ENCODE measurements at places on chromosomes 6 and 20.

GRCh38 chr6:15937602-15938001, 191.3 kb upstream of the MYLIP start:
- no peak for DNase-seq

- peak; percentile 66 for DNase-seq
Measured at GRCh38 chr6:17381424-17382147, 11.8 kb upstream of the CAP2 start.

DNA sequence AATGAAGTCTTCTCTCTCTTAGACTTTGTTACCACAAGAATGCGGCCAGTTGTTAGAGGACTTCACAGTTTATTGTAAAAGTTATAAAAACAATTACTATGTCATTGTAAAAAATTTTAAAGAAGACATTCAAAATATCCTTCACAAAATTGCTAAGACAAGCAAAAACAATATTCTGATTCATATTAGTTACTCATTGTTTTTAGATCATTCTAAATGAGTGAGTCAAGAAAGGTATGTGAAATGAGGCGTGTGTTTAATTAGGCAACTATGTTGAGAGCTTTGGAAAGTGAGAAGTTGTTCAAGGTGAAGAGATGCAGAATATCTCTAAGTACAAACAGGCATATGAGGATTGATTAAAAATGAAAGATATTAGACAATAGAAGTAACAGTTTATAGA, 875.3 kb downstream of the EYS start:
- no peak for DNase-seq

- DNase-seq: peak; percentile 57
Measured at GRCh38 chr6:43076464-43077332, 584 bp downstream of the PTK7 start.

GRCh38 chr20:48607544-48607865, 220.3 kb downstream of the PREX1 start:
- no peak for DNase-seq

GRCh38 chr6:62613928-62614327, 327.9 kb upstream of the KHDRBS2 start:
- DNase-seq: no peak

- DNase-seq: no peak
Measured at GRCh38 chr6:100452998-100453397, 11.7 kb downstream of the SIM1 start.

DNA sequence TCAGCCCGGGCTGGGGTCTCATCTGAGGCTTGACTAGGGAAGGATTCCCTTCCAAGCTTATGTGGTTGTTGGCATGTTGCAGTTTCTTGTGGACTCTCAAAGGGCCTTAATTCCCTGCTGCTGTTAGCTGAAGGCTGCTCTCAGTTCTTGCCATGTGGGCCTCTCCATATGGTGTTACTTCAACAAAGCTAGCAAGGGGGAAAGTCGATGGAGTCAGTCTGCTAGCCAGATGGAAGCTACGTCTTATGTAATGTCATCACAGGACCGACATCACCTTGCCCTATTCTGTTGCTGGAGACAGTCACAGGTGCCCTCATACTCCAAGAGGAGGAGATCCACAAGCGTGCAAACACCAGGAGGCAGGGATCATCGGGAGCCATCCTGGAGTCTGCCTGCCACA, 43.3 kb upstream of the ARMC2 start:
- DNase-seq: no peak

GRCh38 chr6:46933751-46934150, 12.0 kb upstream of the ADGRF5 start:
- DNase-seq: no peak

GRCh38 chr6:128532136-128532535, 11.7 kb upstream of the PTPRK start:
- no peak for DNase-seq

- peak; percentile 26 for DNase-seq
Measured at GRCh38 chr6:105442369-105442768, 39.5 kb upstream of the PREP start.

DNA sequence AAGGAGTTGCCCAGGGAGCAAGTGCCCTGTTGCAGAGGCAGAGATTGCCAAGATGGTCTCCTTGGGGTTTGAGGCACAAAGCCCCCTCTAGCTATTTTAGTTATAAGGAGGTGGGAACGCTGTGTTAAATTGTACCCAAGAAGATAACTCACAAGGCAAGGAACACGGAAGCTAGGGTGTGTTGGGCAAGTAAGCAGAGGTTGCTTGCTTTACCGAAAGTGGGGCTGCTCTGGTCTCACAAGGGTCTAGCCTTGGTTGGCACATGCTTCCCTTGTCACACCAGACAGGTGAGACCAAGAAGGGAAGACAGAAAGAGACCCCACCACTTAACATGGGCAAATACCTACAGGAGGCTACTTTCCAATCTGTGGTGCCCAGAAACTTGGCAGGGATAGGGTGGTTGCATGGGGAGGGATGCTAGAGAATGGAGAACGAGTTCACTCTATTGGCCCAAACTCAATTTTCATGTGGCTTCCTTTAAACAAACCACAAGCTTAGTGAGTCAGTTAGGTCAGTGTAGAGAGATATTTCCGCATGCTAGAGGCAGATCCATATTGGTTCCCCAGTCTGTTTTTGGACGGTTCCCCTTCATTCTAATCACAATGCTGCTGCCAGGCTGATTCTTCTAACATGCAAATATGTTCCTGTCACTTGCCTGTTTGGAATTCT, 42.4 kb downstream of the PLAGL1 start:
- DNase-seq: peak; percentile 71

DNA sequence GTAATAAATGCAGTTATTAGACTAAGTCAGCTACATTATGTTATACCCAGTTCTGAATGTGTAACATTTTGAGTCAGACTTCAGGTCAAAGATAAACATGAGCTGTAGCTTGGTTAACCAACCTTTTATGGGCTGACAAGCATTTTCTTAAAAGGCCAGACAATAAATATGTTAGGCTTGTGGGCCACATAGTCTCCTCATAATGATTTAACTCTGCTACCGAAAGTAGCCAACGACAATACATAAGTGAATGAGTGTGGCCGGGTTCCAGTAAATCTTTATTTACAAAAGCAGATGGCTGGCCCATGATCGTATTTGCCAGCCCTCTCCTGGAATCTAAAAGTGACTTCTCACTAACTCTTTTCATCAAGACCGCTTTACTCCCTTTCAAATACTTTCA, 49.9 kb downstream of the ATG5 start:
- DNase-seq: peak; percentile 78

DNA sequence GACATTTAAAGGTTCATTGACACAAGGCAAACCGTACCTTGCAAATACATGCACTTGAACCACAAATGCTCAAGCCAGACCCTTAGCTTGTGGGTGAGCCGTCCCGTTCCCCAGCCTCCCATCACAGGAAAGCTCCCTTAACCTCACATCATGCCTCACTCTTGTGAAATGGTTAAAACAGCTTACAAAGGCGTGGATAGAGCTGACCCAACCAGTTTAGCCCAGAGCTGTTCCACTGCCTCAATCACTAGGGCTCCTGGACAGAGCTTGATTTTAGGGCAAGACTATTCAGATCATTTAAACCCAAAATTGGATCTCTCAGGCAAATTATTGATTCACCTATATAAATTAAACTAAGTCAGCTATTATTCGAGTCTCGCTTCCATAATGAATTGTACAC, 229.6 kb upstream of the TAB2 start:
- DNase-seq: no peak

DNA sequence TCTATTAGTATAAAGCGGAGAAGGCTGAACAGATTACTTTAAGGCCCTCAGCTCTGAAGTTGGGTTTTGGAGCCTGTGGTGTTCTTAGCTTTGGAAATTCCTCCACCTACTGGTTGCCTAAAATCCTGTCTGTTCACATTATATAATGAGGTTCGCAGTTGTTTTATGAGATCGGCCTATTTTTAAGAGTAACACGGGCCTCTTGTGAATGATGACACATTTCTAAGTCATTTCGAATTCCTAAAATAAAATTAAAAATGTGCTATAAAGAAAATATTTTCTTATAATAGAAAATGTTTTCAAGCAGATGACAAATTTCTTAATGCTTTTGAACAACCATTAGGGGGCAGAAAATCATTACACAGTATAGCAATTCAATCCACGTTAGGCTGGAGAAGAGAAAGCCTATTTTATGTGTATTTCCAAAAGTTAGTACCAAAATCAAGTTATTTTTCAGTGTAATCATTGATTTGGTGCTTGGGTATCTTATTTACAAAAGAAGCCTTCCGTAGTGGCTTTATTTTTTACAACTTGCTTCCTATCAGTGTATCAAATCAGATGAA, 15.8 kb upstream of the FAM8A1 start:
- DNase-seq: peak; percentile 71

GRCh38 chr20:25214426-25214790, 18.9 kb downstream of the ENTPD6 start:
- no peak for DNase-seq

DNA sequence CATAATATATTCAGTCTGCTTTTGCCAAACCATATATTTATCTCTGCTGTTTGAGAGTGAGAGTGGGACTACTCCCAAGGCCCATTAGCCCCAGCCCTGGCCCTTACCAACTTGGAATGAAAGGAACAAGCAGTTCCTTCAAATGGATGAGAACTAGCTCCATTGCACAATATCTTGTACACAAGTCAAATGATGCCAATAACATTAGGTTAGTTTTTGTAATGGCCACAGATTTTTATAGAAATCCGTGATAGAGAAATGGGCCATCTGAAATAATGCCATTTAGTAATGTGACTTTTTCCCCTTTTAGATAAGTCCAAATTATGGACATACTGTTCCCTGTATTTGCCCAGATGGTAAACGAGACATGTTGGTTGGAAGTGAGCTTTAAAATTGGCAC, 117.0 kb downstream of the MAP3K7 start:
- DNase-seq: no peak

GRCh38 chr6:94468830-94469229, 1049.5 kb upstream of the EPHA7 start:
- DNase-seq: no peak

GRCh38 chr6:26118999-26119398, 31.8 kb downstream of the HFE start:
- DNase-seq: no peak

DNA sequence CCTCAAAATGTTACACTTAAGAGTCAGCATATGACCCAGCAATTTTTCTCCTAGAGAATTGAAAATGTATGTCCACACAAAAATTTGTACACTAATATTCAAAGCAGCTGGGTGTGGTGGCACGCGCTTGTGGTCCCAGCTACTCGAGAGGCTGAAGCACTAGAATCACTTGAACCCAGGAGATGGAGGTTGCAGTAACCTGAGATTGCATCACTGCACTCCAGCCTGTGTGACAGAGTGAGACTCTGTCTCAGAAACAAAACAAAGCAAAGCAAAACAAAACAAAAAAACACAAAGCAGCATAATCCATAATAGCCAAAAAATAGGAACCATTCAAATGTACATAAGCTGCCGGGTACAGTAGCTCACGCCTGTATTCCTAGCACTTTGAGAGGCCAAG, 1.6 kb upstream of the RPF2 start:
- DNase-seq: no peak

DNA sequence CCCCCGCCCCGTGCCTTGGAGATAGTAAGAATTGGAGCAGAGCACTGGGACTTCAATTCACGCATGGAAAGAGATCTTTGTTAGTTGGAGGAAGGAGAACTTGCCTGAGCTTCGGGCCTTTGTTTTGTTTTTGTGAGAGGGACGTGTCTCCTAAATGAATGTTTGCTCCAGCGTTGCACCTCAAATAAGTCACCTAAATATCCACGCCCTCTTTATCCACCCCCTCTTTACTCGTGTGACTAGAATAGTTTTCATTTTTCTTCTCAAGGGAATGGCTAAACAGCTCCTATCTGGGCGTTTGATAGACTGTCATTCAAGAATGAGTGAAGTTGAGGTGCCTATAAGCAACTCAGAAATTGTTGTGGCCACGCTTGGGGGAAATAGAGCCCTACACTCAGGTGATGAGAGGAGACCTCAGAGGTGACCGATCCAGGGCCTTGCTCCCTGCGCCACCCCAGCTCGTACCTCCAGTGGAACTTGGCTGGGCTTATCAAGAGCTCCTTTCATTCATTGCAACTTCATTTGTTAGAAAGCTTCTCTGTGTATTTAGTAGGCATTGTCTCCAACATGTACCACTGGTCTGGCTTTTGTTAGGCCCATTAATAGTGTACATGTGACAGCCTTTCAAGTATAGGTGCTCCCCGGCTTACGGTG, 861 bp downstream of the PCMTD2 start:
- no peak for DNase-seq

DNA sequence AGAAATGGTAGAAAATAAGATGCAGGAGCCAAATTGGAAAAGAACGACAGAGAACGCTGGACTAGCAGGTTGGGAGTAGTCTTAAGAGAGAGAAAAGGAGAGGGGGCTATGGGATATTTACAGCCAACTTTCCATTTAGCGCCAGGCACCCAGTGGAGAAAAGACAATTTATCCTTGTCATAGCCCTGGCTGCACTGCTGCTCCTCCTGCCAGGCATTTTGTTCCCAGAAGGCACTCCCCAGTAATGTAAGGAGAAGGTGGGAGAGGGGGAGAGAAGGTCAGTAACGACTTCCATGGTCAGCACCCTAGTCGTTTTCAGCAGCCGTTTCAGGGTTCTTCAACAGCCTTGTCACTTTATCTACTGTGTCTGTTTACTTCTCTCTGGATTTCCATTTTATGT, 159.0 kb downstream of the TRMT11 start:
- DNase-seq: no peak

- DNase-seq: no peak
Measured at GRCh38 chr20:23318347-23318746, 32.2 kb upstream of the NXT1 start.

GRCh38 chr6:75483136-75483952, 10.3 kb downstream of the FILIP1 start:
- no peak for DNase-seq

DNA sequence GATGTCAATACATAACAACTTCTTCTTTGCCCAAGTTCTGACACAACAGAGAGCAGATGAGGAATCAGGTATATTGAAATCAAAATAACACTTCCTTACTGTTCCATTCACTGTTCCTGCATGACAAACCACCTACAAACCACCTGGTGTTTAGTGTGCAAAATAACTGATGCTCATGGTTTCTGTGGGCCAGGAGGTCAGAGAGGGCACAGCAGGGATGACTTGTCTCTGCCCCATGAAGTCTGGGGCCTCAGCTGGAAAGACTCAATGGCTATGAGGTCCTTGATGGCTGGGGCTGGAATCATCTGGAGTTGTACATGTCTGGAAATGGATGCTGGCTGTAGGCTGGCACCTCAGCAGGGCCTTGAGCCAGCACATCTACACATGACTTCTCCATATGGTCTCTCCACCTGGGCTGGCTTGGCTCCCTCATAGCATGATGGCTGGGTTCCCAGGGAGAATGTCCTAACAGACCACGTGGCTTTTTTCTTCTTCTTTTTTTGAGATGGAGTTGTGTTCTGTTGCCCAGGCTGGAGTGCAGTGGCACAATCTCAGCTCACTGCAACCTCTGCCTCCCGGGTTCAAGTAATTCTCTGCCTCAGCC, 7.4 kb upstream of the COX4I2 start:
- no peak for DNase-seq

DNA sequence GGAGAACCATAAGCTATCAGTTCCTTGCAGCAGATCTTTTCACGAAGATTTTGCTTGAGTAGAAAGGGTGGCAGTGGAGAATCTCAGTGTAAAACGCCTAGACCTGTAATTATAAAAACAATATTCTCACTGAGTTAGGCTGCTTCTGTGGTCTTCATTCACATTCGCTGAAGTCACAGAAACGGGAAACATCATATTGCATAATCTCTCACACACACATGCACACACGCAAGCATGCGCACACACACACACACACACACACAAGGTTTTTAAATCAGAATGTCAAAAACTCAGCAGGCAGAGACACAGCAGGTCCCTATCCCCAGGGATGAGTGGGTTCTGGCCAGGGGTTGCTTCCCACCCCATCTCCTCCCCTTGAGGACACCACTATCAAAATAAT, 175.5 kb downstream of the ATXN1 start:
- DNase-seq: peak; percentile 42

Data from fibroblast of skin of abdomen (primary cell).